ENCODE measurements at places on chromosomes 1 and 21.

GRCh38 chr1:69700770-69701169 lies 133.0 kb downstream of the LRRC7 start:
- DNase-seq = peak; percentile 57

DNA sequence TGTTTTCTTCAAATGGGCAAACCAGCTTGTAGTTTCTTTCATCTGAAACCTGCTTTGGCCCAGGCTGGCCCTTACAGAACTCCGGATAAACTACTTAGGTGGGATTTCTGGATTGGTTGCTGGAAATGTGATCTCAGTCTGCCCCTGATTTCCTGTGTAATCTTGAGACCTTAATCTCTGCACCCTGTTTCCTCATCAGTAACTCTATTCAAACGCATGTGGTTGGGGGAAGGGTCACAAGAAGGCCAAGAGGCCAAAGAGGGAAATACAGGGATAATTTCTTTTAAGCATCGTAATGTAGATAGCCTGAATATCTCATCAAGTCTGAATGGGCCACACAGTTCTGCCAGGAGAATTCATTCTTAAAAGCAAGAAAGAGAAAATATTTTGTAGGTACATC lies 483.6 kb downstream of the LTN1 start:
- DNase-seq = no peak

DNA sequence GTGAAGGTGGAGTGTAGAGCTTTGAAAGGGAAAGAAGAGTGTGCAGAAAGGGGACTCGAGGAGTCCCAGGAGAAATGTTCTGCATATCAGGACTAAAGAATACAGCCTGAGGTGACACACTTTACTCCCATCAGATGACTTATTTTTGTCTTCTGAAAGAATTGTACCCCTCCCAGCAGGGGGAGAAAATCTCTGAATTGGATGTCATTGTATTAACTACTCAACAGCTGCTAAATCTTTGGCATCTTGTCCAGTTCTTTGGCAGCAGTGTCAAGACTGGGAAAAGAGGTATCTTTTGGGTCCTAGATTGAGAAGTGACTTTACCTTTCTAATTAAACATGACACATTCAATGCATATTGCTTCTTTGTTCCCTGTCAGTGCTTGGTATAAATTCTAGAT lies 18.9 kb downstream of the UBE4B start:
- no peak for DNase-seq

- no peak for DNase-seq
Observed at GRCh38 chr1:233442026-233442780, 114.7 kb downstream of the MAP3K21 start.

GRCh38 chr1:52709016-52709415 lies 10.9 kb upstream of the COA7 start:
- DNase-seq = no peak

DNA sequence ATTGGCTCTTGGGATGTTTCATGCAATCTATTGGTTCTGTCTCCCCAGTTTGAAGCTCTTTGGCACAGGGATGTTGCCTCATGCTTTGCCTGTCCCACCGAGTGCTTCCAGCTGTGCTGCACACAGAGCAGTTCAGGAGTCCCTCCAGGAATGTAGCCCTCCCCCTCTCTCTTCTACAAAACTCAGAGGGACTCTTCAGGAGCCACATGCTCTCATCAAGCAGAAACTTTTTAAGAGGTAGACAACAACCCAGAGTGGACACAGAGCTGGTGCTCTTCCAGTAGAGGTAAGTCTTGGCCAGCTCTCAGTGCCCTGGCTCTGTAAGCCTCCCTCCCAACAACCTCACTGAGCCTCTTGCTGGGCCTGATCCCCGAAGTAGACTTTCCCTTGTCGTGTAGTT lies 11.6 kb upstream of the ZNF697 start:
- DNase-seq = peak; percentile 54

GRCh38 chr1:202238914-202239313 lies 45.3 kb downstream of the LGR6 start:
- DNase-seq = no peak

DNA sequence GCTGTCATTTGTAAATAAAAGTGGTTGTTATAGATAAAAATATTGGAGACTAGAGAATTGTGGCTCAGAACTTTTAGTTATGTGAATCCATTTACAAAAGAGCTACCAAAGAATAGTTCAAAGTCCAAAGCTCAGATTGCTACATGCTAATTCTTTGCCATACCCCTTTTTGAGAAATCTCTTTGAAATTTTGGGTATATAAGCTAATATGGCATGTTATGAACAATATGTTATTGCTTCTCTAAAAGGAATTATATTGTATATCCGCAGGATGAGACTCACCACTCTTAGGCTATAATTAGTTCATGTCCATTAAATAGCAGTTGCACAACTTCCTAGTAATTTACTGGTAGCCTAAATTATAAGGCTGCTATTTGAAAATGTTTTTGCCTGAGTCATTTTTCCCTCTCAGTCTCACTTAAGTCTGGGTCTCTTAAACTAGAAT lies 178.0 kb downstream of the ZNF281 start:
- peak; percentile 78 for DNase-seq

DNA sequence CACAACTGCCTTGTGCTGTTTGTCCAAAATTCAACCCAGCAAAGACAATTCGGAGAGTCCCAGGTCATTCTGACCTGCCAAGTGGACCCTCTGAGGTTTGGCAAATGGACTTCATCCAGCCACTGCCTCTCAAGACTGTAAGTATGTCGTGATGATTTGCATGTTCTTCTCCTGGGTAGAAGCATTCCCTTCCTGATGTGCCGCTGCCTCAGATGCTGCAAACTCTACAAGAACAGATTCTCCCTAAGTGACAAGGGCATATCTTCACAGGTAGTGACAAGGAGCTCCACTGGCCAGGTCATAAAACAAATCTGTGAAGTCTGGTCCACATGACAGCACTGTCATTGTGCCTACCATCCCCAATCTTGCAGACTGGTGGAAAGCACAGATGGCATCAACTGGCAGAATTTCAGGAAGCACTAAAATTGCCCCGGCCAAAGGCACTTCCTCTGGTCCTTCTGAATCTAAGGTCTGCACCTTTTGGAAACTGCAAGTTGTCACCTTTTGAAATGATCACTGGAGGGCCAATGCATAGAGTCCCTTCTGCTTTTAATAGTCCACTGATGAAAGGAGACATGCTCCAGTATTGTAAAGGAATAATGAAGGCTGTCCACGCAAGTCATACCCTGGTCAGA lies 27.4 kb downstream of the POFUT2 start:
- no peak for DNase-seq

DNA sequence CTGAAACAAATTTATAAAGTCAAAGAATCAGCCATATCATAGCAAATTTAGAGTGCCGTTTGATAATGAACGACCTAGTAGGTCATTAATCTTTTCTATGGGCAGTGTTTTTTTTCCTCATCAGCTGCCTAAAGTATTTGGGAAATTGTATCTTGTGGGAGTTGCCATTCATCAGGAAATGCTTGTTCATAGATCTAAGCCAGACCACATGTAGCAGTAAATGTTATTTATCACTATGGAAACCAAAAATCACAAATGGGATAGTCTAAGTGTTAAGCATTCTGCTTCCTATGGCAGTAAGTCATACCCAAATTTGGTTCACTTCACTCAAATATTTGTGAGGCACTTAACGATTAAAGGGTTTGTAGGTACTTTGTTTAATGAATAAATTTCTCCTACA lies 52.9 kb downstream of the LRRC8D start:
- DNase-seq = peak; percentile 57
